Stimulated activated CD4-positive, alpha-beta T cell treated with anti-CD3 and anti-CD28 coated beads, Interleukin-2, amount 100 ng/mL, for 48 hours (primary cell): ENCODE measurements at places on chromosomes 13 and 19.
A peak's percentile ranks its signal among the peaks of the same experiment; 100 is the strongest.

- DNase-seq = no peak
These were observed 1204.1 kb downstream of the OLFM4 start for GRCh38 chr13:54232700-54233099.

DNA sequence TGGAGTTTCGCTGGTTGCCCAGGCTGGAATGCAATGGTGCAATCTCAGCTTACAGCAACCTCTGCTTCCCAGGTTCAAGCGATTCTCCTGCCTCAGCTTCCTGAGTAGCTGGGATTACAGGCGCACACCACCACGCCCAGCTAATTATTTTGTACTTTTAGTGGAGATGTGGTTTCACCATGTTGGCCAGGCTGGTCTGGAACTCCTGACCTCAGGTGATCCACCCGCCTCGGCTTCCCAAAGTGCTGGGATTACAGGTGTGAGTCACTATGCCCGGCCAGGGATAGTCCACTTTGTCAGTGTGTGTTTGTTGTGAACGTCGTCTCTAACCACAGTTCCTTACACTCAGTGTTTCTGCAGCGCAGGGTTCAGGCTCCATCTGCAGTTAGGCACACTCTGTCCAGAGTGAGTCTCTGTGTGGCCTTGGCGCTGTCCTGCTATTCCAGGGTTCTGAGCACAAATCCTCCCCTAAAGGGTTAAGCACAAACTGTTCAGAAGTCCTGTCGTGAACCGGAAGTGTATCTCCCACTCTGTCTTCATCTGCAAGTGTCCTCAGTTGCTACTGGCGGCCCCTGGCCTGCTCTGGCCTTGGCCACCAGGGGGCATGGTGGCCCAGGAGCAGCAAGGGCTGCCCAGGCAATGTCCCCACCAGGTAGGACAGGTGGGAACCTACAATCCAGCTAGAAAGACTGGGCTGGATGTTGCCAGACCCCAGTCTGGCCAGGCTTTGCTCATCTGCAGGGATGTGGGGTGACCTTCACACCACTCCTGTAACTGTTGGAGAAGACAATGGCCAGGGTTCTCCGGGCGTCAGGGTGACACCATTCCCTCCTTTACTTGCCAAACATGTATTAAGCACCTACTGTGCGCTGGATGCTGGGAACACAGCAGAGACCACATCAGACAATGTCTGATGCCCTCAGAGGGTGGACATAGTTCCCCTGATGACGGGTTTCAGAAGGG is 38.8 kb upstream of the GATAD2A start:
- peak; percentile 65 for DNase-seq

DNA sequence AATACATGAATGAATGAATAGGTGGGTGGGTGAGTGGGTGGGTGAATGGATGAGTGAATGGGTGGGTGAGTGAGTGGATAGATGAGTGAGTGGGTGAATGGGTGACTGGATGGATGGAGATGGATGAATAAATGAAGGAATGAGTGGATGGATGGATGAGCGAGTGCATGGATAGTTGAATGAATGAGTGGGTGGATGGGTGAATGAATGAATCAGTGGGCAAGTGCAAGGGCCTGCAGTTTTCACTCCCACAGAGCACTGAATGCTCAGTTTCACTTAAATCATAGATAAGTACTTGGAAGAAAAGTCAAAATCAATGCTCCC is 12.4 kb downstream of the GAS6 start:
- DNase-seq = no peak

DNA sequence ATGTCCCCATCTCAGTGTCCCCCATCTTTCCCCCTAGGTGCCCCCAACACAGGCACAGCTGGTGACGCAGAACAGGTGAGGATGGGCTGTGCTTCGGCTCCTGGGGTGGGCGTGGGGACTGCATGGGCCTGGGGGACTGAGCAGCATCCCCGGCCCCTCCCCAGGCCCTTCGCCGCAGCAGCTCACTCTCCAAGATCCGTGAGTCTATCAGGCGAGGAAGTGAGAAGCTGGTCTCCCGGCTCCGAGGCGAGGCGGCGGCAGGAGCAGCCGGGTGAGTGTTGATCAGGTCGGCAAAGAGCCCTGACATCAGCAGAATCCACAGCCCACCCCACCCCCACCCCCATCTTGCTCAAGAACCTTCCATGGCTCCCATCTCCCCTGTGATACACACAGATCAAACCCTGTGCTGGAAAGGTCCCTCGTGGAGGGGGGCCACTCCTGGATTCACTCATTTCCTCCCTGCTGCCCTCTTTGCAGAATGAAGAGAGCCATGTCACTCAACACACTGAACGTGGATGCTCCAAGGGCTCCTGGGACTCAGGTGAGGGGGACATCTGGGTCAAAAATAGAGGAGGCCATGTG is 10.0 kb downstream of the KLC3 start:
- DNase-seq = no peak

DNA sequence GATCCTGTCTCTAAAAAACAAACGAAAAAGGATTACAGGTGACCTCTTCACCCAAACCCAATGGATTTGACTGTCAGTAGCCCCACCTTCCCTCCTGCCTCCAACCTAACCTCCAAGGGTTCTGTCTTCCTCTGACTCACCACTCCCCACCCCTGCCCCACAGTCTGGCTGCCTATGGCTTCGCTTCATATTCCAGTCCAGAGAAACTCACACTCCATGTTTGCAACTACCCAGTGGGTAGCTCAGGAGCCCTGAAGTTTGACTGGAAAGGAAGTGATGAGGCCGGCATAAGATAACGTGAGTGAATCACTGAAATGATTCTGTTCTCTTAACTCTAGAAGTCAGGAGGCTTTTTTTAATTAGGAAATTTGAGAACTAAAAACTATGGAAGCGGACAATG is 303.9 kb downstream of the FOXO1 start:
- no peak for DNase-seq

- DNase-seq = no peak
These were observed 10.4 kb downstream of the CLASRP start for GRCh38 chr19:45049073-45049736.

GRCh38 chr19:19849056-19849455 is 16.6 kb upstream of the ZNF253 start:
- DNase-seq = no peak

GRCh38 chr13:72599178-72599743 is 128.2 kb downstream of the MZT1 start:
- DNase-seq = no peak

- no peak for DNase-seq
These were observed 129.4 kb downstream of the AKAP11 start for GRCh38 chr13:42401376-42401775.

GRCh38 chr13:51148223-51148951 is 37.3 kb upstream of the C13orf42 start:
- DNase-seq = no peak

- peak; percentile 45 for DNase-seq
These were observed 45.5 kb downstream of the IER2 start for GRCh38 chr19:13195678-13196077.

- no peak for DNase-seq
These were observed 25.0 kb upstream of the TNFSF11 start for GRCh38 chr13:42548731-42549551.

GRCh38 chr19:610801-611480 is 21.3 kb downstream of the HCN2 start:
- peak; percentile 43 for DNase-seq

GRCh38 chr13:21037656-21038055 is 23.7 kb downstream of the LATS2 start:
- no peak for DNase-seq

DNA sequence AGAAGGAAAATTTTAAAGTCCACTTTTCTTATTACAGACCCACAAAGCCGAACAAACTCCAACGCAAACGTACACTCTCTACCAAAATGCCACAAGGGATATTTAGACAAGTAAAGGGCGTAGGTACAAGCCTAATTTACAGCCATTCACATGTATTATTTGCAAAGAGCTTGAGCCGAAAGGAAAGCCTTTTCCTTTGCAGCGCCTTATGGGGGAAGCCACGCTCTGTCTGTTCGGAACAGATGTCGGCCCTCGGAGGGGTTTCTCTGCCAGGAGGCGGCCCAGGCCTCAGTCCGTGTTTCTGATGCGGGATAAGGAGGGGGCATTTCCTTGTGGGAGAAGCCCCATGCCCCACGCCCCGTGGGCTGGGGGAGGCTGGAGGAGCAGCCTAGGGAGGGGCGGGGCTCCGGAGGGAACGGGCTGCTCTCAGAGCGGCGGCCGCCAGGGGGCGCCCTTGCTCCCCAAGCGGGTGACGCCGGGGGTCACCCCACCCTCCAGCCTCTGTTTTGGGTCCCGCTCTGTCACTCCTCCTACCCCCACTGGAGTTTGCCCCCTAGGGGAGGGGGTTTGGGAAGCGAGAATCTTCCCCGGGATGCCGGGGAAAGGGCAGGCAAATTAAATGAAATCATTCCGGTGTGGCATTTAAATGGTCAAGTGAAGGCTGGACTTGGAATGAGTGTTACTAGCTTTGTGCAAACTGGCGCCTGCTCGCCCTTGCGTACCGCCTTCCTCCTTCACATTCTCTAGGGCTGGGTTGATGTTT is 2.9 kb downstream of the HTR2A start:
- DNase-seq = peak; percentile 74

DNA sequence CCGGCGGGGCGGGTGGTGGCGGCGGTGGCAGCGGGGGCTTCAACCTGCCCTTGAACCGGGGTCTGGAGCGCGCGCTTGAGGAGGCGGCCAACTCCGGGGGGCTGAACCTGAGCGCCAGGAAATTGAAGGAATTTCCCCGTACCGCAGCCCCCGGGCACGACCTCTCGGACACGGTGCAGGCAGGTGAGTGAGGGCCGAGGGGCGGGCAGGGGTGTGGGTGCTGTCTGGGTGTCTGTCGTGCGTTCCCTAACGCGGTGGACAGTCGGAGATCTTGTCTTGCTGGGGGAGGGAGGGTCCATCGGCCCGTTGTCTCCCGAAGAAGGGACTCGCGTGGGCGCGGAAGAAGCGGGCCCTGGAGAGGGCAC is 533 bp downstream of the LRCH1 start:
- DNase-seq = no peak

DNA sequence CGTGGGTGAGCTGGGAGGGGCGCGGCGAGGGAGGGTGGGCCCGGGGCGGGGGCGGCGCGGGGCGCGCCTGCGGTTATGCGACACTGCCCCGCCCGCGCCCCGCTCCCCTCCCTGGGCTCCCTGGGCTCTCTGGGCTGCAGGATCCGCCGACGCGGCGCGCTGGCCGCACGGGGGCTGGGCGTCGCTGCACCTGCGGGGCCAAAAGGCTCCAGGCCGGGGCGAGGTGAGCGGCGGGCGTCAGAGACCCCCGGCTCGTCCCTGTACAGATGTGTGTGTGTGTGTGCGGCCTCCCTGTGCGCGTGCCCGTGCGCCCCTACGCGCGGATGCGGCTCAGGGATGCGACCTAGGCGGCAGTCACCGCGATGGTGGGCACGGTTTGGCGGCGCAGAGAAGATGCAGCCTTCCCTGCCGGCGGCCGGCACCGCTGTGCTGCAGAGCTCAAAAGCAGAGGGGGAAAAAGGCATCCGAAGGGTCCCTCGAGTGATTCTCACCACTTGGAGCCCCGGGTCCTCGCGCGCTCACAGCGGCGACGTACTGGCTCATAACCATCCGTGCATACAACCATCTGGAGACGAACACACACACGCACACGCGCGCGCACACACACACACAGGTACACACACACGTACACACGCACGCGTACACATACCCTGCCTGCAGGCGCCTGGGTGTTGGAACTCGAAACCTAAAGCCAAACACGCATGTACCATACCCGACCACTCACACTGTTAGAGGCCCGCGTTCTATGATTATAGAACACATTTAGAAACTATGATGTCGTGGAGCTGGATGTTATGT is 709 bp downstream of the ATP8A2 start:
- DNase-seq = no peak

DNA sequence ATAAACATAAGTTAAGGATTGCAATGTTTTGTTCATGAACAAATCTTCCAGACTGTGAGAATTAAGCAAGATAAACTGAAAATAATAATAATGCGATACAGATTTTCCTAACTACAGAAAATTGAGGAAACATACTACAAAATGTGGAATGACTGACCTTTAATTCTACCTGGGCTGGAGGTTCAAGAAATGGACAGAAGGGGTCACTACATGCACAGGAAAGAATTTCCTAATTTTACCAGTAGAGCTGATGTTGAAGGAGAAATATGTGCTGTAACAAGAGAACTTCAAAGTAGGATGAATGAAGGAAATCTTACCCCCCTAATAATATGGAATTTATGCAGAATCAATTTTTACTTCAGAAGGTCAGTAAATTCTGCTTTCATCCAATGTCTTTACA is 62.3 kb downstream of the ZNF627 start:
- no peak for DNase-seq

- no peak for DNase-seq
These were observed 315.2 kb downstream of the NDFIP2 start for GRCh38 chr13:79796136-79796535.

DNA sequence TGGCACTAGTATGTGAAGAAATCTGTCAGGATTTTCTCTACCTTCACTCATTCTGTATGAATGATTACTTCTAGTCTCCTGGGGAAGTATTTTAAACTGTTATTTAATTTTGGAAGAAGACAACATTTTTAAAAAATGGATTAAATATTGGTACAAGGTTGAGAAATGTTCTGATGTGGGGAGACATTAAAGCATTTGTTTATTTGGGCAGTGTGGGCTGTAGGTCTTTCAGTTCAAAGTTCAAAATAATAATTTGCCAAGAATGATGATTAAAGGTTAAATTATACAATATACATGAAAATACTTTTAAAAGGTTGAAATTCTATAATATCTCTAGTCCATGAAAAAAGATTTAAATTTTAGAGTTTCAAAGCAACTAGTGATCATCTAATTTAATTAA is 194.7 kb downstream of the NHLRC3 start:
- no peak for DNase-seq

DNA sequence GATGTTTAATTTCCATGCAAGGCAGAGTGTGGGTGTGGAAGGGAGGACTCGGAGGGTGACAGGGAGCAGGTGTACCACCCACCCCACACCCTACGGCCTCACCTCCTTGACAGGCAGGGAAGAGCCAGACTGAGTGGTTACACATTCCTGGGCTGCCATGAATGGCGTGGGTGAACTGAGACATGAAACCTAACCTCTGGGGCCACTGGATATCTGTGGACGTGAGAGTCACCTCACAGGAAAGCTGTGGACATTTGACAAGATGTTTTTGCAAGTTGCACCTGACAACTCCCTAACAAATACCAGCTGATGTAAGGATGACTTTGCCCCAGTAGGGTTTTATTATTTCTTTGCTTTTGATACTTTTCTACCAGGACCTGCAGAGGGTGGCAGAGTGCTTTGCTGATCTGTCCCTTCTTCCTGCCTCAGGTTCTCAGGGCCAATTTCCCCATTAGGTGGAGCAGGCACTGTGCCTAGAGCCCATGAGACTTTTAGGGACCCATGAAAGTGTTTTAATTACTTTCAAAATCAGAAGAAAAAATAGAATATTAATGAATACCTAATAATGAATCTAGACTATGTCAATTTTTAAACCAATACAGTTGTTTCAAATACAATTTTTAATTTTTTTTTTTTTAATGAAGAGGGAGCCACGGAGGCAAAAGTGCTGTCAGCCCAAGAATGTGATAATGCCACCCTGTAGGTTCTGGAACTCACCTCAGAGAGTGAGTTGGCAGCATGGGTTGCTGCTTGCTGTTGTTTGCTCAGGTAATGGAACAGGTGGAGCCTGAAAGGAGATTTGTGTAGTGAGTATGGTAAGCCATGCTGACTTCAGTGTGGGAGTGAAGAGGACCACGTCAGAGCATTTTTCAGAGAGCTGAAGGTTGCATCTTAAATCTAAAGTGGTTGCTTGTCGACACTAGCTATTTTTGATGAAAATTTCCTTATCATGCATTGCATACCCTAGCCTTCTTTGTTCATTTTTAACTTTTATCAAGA is 58.0 kb upstream of the CYSLTR2 start:
- DNase-seq = no peak

GRCh38 chr13:77980592-77980991 is 62.0 kb upstream of the EDNRB start:
- no peak for DNase-seq

- no peak for DNase-seq
These were observed 147.2 kb upstream of the ZNF536 start for GRCh38 chr19:30224689-30225606.
